ENCODE measurements at places on chromosomes 7 and 10.
A peak's percentile ranks its signal among the peaks of the same experiment; 100 is the strongest.

GRCh38 chr10:110629680-110630191, 14.4 kb upstream of the RBM20 start:
- no peak for DNase-seq

- no peak for DNase-seq
Measured at GRCh38 chr7:151312831-151313809, 28.5 kb upstream of the NUB1 start.

DNA sequence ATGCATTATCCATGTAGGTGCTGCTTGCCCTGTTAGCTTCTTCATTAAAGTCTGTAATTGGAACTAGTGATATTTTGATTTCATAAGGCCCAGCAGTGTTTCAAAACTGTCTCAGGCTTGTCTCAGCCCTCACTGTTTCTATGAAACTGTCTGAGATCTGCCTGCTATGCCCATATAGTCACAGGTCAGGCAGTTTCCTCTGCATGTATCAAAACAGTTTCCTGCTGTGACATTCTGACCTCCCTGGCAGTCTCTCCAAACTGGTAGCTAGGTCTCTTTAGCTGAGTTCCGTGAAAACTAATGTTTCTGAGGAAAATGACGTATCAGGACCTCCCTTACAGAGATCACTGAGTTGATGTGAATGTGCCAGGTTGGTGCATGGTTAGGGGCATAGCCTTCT, 18.9 kb upstream of the SEMA3D start:
- no peak for DNase-seq

DNA sequence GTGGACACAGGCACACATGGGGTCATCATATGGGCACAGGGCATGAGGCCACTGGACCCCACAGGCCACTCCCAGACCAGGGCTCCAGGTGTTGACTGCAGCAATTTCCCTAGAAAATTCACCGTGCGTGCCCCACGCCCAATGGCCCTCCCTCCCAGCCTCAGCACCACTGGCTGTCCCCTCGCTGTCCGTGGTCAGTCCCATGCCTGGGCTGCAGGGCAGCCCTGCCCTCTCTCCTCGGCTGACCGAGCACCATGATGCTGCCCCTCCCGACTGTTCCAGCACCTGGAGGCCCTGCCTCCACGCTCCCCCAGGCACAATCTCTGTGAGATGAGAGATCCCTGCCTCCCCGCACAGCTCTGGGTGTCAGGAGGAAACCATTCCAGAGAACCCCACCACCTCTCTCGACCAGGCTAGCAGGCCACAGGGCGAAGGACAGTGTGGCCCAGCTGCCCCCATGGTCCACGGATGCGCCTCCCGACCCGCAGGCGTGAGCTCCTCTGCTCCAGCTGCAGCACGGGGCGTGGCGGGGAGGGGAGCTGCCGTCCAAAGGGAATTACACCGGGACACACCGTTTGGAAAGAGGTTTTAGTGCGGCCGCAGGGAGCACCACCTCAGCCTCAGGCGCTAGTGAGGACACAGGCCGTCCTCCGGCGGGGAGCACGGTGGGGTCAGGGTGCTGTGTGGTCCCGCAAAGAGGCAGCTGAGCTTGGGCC, 12.6 kb downstream of the NUDT1 start:
- DNase-seq, result no peak

GRCh38 chr7:36115448-36116321, 37.4 kb upstream of the EEPD1 start:
- DNase-seq, result peak; percentile 53

- no peak for DNase-seq
Measured at GRCh38 chr7:51344406-51345138, 28.0 kb upstream of the COBL start.

DNA sequence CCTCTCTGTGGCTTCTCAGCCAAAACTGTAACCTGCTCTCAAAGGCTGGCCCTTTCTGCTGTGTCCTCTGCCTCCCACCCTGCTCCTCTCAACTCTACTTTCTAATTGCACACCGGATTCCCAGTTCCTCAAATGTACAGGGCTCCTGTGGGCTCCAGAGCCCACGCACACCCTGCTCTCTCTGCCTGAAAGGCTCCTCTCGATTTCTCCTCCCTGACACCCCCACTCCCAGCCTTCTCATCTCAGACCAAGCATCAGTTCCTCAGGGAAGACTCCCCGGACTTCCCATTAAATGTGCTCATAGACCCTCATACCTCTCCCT, 111.7 kb upstream of the STEAP1B start:
- DNase-seq, result no peak

DNA sequence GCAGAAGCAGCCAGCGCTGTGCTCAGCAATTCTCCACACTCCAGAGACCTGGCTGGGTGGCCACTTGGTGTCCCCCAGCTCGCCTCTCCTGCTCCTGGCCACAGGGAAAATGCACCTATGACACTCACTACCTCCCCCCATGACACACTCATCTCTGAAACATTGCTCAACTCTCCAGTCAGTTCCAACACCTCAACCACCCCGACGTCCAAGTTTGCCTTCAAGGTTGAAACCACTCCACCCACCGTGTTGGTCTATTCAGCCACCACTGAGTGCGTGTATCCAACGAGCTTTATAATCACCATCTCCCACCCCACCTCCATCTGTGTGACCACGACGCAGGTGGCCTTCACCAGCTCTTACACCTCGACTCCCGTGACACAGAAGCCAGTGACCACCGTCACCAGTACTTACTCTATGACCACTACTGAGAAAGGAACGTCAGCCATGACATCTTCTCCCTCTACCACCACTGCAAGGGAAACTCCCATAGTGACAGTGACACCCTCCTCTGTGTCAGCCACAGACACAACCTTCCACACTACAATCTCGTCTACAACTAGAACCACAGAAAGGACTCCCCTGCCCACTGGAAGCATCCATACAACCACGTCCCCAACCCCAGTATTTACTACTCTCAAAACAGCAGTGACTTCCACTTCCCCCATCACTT, 2.7 kb downstream of the MUC3A start:
- no peak for DNase-seq

- peak; percentile 35 for DNase-seq
Measured at GRCh38 chr10:12448729-12449391, 99.5 kb downstream of the CAMK1D start.

DNA sequence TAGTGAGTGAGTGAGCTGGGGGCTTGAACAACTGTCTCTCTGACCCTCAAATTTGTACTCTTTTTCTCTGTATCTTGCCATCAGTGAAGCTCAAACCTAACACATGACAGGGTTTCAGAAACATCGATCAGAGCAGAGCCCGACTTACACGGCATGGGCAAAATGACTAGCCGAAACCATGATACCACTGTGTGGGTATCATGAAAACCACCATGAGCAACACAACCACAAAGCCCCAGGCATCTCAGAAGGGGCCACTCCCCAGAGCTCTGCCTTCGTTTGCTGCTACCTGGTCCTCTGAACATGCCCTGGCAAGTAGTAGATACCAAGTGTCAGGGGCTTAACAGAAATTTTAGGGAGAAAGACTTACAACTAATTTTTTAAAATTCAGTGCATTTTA, 308.5 kb downstream of the WDR11 start:
- DNase-seq, result no peak

DNA sequence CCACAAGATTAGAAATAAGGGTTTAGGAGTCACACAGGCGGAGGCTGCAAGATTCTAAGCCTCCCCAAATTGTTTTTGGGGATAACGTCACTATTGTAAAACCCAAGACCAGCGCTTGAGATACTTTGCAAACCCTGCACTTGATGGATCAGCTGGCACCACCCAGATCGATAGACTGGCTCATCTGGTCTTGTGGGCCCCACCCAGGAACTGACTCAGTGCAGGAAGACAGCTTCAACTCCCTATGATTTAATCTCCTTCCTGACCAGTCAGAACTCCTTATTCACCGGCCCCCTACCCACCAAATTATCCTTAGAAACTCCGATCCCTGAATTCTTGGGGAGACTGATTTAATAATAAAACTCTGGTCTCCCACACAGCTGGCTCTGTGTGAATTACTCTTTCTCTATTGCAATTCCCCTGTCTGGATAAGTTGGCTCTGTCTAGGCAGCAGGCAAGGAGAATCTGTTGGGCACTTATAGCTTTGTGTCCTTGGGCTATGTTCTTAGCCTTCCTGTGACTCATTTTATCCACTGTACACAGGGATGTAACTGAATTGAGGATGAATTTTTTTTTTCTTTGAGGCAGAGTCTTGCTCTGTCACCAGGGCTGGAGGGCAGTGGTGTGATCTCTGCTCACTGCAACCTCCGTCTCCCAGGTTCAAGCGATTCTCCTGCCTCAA, 64.4 kb upstream of the CARD11 start:
- DNase-seq, result no peak

- DNase-seq, result no peak
Measured at GRCh38 chr10:9342885-9343570, 1288.5 kb downstream of the GATA3 start.

DNA sequence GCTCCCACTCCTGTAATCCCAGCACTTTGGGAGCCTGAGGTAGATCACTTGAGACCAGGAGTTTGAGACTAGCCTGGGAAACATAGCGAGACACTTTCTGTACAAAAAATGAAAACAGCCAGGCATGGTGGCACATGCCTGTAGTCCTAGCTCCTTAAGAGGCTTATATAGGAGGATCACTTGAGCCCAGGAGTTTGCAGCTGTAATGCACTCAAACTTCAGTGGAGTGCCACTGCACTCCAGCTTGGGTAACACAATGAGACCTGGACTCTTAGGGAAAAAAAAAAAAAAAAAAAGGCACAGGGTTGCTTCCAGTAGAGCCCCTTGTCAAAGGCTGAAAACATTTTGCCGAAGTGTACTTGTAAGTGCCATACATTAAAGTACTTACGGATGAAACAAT, 195.3 kb downstream of the PHTF2 start:
- no peak for DNase-seq

GRCh38 chr7:51165337-51165736, 151.3 kb downstream of the COBL start:
- no peak for DNase-seq

DNA sequence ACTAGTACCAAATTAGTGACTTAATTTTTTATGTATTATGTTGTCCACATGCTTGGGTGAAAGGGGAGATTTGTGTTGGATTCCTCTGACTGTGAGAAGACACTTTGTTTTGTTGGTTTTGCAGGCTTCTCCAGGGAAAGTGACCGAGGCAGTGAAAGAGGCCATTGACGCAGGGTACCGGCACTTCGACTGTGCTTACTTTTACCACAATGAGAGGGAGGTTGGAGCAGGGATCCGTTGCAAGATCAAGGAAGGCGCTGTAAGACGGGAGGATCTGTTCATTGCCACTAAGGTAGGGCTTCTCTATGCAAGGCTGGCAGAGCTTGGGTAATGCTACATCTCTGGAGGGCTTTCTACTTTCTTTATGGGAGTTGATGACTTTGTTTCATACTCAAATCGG, 4.5 kb downstream of the AKR1E2 start:
- no peak for DNase-seq
